ENCODE measurements at places on chromosomes 11 and 22.
A peak's percentile ranks its signal among the peaks of the same experiment; 100 is the strongest.

- no peak for DNase-seq
Measured at GRCh38 chr11:70519117-70519516, 120.8 kb downstream of the CTTN start.

DNA sequence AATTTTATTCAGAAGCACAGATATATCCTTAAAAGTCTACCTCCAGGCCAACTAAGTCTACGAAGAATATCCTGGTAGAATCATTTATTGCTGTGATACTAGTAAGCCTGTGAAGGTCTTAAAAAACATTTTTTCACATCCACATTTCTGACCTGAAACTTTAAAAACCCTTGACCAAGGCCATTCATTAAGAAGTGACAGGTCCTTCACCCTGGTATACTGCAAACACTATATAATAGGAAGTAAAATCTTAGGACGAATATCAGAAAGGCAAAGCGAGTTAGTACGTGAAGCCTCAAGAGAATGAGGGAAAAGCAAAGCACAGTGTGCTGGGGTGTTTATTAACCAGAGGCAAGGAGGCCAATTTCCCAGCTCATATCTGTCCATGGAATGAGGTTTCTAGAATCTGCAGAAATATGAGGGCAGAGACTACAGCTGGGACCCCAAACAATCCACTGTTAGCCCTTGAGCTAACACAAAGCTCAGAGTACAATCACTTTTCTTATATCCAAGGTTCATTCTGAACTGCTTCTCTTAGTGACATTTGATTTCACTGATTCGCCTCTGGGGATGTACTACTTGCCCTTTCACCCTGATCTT, 71.0 kb downstream of the AMBRA1 start:
- no peak for DNase-seq

DNA sequence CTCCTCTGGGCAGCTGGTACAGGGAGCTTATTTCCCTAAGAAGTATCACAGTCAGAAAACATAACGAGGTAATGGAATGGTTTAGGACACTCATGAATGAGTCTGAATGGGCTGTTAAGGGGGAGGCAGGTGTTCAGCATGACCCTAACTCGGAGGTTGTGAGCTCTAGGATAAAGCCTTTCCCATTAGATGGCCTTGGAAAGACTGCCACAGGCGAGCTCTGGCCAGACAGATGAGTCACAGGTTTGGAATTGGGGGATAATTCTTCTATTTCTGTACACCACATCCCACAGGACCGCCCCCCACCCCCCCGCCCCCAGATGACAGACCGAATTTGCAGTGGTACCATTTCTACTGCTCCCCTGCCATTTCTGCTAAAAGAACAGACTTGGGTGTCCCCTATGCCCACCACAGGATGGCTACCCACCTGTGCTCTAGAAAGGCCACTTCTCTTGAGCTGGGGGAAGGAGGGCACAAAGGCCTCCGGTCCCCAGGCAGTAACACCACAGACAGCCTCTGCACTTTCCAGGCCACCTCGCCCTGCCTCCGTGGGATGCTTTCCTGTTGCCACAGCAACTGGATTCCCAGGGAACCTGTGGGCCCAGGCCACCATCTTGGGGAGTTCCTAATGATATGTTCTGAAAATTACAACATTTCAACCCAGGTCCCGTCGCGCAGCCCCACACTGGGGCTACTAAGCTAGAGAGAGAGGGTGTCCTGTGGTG, 76.7 kb downstream of the TRIM29 start:
- no peak for DNase-seq

- no peak for DNase-seq
Measured at GRCh38 chr22:44586999-44587736, 89.1 kb upstream of the RTL6 start.

DNA sequence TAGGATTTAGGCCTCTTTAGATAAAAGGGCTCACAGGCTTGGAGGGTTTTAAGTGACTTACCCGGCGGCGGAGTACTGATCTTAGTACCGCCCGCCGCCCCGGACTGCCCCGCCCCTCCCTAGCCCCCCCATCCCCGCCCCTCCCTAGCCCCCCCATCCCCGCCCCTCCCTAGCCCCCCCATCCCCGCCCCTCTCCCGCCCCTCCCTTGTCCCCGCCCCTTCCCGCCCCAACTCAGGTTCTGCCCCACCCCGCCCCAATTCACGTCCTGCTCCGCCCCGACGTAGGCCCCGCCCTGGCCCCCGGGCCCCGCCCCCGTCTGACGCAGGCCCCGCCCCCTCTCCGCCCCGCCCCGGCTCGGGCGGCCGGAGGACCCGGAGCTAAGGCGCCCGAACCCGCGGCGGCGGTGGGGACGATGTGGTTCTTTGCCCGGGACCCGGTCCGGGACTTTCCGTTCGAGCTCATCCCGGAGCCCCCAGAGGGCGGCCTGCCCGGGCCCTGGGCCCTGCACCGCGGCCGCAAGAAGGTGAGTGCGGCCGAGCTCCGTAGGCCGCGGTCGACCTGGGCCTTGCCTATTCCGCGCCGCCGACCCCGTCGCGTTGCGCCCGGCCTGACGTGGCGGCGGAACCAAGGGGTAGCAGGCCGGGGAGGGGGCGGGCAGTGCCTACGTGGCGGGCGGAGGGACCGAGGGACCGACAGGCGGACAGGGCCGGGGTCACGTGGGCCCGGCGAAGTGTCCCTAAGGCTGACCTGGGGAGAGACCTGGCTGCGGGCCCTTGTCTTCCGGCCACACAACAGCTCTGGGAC, at the start of gene SCYL1:
SCYL1 (plus strand) TSS at position 343 of the 805 bp plus-strand sequence; CDS start at position 414, 71 bp downstream.
- peak; percentile 70 for DNase-seq

DNA sequence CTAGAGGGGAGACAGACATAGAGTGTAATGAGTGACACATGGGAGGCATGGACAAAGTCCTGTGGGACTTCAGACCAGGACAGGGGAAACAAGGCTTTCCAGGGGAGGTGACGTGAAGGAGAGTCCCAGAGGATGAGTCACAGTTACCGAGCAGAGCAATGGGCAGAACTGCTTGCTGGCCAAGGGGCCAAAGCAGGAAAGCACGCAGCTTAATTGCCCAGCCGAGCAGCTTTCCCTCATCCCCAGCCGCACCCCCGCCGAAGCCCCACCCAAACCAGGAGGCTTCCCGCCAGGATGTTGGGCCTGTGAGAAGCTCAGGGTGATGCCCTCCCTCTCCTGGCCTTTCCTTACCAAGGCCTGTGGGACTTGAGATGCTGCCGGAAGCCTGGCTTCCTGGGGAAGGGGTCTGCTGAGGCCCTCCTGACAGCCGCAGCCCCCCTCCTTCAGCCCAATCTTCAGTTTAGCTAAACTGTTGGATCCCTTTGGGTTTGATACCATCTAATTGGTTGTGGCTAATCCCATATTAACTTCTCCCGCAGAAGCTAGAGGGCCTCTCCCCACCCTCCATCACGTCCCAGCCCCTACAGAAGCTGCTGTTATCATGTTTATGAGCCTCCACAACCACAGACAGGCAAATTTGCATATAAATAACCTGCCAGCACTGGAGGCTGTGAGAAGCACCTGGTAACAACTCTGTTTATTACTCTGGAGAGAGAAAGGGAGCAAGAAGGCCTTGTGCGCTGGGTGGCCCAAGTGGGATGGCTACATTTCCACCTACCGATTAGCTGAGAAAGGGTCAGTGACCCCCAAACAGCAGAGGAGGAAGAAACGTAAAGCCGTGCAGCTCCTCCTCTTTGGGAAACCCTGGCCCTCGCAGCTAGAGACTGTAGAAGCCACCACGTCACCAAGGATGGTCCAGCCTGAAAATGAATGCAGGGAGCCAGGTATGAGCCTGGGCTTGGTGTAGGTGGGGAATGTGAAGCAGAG, 80.0 kb downstream of the TRIM29 start:
- DNase-seq, result no peak

GRCh38 chr11:90847268-90847886, 624.5 kb upstream of the CHORDC1 start:
- no peak for DNase-seq
